ENCODE measurements at places on chromosomes 4 and X.

GRCh38 chrX:121161501-121161933, 114.1 kb downstream of the GLUD2 start:
- no peak for DNase-seq

GRCh38 chrX:56733459-56734046, 4.5 kb downstream of the NBDY start:
- peak; percentile 9 for DNase-seq

DNA sequence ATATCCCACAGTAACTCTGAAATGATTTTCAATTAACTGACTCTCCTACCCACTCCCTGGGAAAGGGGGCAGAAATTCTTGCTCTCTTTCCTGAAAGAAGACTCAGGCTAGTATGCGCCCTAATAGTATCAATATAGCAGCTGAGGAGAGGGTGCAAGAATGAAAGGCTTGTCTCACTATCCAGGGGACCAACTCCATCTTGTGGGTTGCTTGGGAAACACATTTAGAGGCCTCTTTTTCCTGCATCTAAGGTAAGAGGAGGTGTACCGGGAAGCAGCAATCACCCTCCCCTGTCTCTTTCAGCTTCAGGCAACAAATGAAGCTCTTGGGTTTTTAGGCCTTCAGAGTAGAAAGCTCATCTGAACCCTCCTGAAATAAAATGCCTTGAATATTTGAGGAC, 11.3 kb downstream of the TMEM255A start:
- no peak for DNase-seq

DNA sequence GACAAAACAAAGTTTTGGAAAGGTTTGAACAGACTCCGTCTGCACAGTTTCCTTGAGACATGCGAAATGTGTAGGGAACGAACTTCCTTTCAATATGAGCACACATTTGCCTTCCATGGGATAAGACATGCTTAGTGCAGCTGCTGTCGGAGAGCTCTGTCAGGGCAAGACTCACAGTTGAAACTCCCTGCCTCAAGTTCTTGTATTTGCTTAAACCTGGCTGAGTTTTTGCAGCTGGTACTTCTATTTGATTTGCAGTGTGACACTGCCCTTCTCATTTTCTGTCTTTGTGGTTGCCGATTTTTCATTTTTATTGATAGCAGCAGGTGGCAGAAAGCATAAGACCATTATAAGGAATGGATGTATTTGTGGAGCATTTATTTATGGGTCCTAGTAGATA, 18.2 kb upstream of the RHOH start:
- DNase-seq, result no peak

DNA sequence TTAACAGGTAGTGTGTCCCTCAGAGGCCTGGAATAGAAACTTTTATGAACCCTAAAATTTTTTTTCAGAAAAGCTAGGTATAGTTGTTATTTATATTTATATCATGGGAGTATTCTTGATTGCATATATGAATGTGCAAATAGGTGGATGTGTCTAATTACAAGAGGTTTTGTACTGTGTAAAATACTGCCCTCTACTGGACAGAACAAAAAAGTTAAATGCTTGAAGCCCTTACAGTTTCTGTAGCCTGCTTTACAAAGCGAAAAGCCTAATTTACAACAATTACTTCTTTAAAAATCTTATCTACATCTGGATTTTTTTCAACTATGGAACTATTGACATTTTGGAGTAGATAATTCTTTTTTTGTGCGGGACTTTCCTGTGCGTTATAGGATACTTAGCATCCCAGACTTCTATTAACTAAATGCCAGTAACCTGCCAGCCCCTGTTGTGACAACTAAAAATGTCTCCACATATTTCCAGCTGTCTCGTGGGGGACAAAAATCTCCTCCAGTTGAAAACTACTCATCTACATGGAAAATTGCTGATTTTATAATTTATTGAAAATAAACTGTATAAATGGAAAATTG, 35.1 kb downstream of the ENPEP start:
- peak; percentile 33 for DNase-seq

- no peak for DNase-seq
Observed at GRCh38 chrX:18549643-18550042, 122.3 kb downstream of the RS1 start.

- peak; percentile 90 for DNase-seq
Observed at GRCh38 chr4:80407246-80407645, 71.7 kb downstream of the CFAP299 start.

DNA sequence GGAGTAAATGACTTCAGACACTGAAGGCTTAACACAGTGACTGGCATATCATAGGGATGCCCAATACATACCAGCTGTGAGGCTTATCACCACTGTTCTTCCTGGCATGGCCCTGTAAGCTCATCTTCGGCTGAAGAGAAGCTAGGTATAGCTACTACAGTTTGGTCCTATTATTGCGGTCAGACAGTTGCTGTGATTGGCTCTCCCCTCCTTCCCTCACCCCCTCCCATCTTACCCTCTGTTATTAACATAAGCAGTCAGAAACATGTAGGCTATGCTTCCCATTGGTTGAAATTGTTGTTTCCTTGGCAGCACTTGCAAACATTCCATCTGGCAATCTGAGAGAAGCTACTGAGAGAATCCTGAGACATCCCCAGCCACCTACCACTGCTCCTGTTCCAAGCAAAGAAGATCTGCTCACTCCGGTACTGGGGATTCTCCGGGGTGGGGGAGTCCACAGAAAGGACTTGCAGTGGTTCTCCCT, at the start of gene AKAP14:
Gene AKAP14 (plus strand): TSS at position 51 of the 484 bp plus-strand sequence. CDS start 7,331 bp downstream, outside the sequence.
- DNase-seq, result no peak

DNA sequence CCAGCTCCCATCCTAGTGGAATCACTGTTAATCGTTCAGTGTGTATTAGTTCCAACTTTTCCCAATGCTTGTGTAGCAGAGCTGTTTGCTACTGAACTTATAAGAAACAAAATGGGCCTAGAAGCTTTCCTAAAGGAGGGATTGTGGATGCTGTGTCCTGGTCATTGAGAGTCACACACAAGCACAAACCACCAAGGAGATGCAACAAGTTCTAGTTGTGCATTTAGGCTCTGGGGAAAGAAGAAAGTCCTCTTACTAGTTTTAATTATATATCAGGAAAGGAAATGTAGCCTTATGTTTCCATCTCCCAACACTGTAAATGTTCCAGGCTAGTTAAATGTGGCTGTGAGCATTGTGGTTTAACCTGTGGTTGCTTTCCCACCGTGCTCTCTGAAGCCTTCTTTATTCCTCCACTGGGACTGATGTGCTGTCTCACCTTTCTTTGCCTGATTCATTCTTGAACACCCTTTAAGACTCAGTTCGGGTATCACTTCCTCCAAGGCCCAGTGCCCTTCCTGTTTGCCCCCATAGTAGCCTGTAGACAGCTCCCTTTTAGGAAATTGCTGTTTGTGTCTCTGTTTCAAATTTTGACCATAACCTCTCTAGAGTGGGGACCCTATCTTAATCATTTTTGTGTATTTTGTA, 34.3 kb downstream of the ATP10D start:
- DNase-seq, result no peak

GRCh38 chr4:94995684-94996394, 238.1 kb downstream of the BMPR1B start:
- no peak for DNase-seq

GRCh38 chr4:20044502-20044911, 207.2 kb upstream of the SLIT2 start:
- DNase-seq, result peak; percentile 56

DNA sequence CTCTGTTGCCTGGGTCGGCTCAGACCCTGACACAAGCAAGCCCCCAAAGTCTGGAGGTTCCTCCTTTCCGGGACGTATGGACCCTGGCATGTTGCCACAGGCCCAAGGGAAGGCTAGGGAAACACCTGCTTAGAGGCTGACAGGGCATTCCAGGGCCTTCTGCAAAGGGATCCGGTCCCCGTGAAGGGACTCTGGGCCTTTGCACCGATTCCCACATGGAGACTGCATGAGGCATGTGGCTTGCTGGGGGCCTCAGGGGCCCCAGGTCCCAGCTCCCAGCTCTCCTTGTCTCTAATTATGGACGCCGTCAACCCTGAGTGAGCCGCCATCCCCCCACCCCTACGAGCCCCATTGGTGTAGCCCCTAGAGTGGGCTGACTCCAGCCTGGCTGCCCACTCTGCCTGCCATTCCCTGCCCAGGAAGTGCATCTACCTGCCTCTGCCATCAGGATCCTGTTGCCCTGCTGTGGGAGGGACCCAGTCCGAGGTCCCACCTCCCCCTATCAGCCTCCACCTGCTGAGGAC, 4.2 kb upstream of the RGS12 start:
- no peak for DNase-seq

GRCh38 chrX:18441780-18442367, 16.5 kb downstream of the CDKL5 start:
- DNase-seq, result no peak

DNA sequence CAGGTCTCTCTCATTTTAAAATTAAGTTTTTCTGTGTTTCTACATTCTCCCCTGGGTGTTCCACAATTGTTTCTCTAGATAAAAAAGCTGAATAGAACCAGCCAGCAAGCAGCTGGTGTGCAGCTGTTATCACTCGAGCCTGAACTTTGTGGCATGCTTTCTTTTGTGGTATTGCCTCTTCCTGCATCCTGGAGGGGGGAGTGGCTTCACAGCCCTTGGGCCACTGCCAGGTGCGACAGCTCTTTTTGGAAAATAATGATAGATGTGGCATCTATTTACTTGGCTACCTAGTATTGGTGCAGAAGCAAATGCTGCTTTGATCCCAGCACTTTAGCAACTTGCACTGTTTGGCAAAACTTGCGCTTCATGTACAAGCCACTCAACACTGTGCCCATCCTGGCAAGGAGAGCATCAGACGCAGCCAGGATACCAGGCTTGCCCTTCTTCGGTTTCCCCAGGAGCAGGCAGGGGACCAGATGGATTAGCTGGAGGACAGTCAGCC, 69.4 kb downstream of the HMGB2 start:
- DNase-seq, result peak; percentile 70

DNA sequence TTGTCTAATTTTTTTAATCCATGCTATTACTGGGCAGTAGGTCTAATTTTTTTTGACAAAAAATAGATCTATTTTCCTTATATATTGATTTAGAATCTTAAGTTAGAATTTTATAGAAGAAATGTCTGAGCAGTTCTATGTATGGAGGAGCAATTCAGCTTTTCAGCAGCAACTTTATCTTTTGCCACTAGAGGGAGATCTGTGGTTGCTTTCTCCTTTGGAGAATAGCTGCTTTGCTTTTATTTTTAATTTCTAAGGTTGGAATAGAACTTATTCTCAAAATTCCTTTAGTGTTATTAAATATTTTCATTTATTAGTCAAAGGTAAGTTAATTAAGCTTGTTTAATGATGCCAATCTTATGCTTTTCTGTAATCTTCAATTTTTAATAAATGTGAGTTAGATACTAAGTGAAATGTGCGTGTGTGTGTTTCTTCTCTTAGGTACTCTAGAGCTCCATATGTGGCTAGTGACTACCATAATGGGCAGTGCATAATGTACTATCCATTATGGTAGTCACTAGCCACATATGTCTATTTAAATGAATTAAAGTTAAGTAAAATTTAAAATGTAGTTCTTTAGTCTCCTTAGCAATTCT, 29.3 kb downstream of the FAM199X start:
- peak; percentile 12 for DNase-seq

- DNase-seq, result peak; percentile 50
Observed at GRCh38 chrX:2401201-2401589, 99.6 kb downstream of the DHRSX start.

DNA sequence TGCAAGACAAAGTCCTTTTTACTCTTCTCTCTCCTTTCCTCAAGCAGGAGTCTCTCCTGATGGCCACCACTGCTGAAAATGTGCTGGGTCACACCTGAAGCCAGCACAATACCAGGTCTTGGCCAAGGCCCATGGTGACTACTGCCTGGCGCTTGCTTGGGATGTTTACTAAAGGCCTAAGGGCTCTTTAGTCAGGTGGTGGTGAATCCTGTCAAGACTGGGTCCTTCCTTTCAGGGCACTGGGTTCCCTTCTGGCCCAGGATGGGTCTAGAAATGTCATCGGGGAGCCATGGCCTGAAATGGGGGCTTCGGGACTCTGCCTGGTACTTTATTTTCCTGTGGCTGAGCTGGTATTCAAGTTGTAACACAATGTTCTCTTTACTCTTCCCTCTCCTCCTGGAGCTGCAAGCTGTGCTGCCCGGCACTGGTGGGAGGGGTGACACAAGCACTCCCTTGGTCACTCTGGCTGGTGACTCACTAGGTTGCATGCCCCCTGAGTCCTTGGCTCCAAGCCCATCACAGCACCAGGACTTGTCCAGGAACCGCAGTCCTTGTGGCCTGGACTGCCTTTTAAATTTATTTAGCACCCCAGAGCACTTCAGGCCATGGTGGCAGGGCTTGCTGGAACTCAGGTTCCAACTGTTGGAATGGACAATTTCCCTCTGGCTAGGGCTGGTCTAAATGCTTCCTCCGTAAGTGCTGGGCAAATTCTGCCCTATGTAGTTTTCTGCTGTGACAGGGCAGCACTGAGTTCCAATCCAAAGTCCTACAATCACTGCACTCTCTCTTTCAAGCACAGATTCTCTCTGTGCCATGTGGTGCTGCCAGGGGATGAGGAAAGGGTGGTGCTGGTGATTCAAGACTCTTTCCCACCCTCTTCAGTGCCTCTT, 11.3 kb downstream of the ARL13A start:
- DNase-seq, result peak; percentile 92

DNA sequence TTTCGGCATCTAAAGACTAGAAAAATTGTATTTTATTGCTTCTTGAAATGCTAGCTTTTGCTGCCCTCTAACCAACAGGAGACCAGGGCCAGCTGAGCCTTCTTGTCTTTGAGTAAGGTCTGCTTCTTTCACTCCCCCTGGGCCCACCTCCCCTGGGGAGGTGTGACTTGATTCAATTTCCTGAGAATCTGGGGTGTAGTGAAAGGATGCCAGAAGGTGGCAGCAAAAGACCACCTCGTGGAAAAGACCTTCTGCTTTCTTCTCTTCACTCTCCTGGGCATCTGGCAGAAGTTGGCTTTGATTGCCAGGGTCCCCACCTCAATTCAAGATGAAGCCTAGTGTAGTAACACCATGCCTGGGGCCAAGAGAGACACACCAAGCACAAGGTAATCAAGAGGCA, 96.5 kb upstream of the MAOA start:
- DNase-seq, result peak; percentile 7

- no peak for DNase-seq
Observed at GRCh38 chr4:182973511-182973911, 56.3 kb upstream of the DCTD start.

- DNase-seq, result no peak
Observed at GRCh38 chr4:48032721-48033120, 16.1 kb downstream of the NIPAL1 start.

DNA sequence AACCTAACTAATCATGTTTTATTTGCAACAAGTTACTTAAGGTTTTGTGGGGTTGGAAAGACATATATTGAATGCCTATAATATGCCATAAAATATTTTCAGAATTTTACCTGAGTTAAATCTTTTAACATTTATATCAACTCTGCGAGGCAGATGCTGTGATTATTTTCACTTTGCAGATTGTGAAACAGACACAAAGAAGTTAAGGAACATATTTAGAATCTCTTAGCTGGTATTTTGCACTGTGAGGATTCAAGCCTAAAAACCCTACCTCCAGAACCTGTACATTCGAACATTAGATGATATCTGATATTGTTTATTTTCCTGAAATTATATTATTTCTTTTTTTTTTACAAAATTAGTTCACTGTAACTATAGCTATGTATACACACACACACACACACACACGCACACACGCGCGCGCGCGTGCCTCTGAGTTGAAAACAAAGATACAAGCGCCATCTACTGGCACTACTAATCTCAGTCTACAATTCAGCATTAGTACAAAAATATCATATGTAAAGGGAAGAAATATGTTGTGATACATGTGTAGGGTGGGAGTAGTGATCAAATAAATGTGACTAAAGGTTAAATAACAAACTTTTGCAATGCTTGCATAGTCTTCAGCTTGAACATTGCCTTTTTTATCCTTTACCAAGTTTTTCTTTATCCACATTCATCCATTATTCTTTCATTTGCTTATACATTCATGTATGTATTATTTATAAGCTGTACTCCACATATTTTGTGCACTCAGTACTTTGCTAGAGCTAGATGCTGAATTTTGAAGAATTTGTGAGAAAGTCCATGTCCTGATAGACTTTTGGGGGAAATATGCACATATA, 61.5 kb downstream of the ANXA10 start:
- peak; percentile 92 for DNase-seq
